ENCODE measurements at places on chromosomes 3 and 15. TPM values are rescaled to one million over a fixed set of nuclear protein-coding genes. Genes with fewer than 3 reads are reported as not detected.

DNA sequence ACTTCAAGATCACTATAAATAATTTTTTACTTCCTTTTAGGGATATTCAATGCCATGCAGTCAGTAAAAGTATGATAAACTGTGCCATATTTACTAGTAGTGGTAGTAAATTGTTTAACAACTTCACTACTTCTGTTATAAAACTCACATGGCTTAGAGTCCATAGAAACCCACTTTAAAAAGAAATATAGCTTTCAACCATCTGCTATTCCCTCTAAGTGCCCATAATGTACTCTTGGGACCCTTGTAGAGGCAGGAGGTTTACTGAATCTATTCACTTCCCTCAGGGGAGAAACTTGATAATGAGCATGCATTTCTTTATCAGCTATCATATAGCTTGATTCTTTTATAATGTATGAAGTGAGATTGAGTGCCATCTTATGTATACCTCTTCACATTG is 1448.4 kb upstream of the ALCAM start:
- H3K36me3 ChIP-seq, result no peaks in the 10 kb centered on the region
- H3K4me3 ChIP-seq, result no peak overlapping the region
- H3K27me3 ChIP-seq, result no peaks in the 10 kb centered on the region
- H3K27ac ChIP-seq, result no peak overlapping the region
- DNase-seq, result no peak

The ARHGEF26 gene
- not detected for total RNA-seq

The SLC25A38 gene
- total RNA-seq, result 53.0 TPM

GRCh38 chr3:159821110-159821509 is 167.5 kb upstream of the IL12A start:
- no peak for DNase-seq
- H3K36me3 ChIP-seq, result no peaks in the 10 kb centered on the region
- H3K4me3 ChIP-seq, result no peak overlapping the region
- no peaks in the 10 kb centered on the region for H3K27me3 ChIP-seq
- no peak overlapping the region for H3K27ac ChIP-seq
- H3K4me1 ChIP-seq, result no peaks in the 10 kb centered on the region
